Fibroblast of skin of back (primary cell): ENCODE measurements at places on chromosomes 6 and 20.

- no peak for DNase-seq
Observed at GRCh38 chr6:148027201-148027600, 315.4 kb upstream of the SASH1 start.

- DNase-seq, result peak; percentile 57
Observed at GRCh38 chr20:32336918-32337347, 21.2 kb upstream of the ASXL1 start.

- DNase-seq, result peak; percentile 91
Observed at GRCh38 chr6:3766214-3766613, 14.7 kb upstream of the PXDC1 start.

DNA sequence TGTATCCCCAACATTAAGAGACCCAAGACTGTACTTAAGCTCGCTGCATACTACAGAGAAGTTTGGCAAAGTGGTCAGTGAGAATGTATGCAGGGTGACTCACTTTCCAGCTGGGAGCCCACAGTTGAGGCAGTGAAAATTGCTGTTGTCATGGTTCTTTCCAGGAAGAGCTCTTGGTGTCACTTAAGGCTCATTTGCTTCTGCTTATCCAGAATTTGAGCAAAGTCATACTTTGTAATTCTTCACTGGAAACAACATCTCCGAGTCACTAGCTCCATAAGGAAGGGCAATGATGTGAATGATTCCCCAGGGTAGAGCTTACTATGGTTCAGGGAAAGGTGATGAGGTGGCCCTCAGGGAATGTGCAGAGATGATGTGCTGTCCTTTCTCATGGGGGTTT, 65.4 kb upstream of the FBXL4 start:
- DNase-seq, result peak; percentile 94

DNA sequence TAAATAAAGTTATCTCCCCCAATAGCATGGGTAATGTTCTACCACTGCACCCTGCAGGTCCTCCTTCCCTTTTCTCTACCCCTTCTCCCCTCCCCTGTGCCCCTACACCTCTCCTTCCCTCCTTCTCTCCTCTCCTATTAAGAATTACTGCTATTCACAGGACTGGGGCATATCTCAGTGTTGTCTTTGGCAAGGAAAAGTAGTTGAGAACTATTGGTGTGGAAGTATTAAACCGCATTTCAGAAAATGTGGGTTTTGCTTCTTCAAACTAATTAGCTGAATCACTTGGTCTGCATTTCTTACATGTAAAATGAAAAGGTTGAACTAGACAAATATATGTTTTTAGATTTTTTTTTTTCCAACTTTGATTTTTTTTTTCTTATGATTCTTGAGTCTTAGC, 296.3 kb downstream of the CDKAL1 start:
- no peak for DNase-seq
